ENCODE measurements at places on chromosomes 16 and 17. TPM values are rescaled to one million over a fixed set of nuclear protein-coding genes. Genes with fewer than 3 reads are reported as not detected.

DNA sequence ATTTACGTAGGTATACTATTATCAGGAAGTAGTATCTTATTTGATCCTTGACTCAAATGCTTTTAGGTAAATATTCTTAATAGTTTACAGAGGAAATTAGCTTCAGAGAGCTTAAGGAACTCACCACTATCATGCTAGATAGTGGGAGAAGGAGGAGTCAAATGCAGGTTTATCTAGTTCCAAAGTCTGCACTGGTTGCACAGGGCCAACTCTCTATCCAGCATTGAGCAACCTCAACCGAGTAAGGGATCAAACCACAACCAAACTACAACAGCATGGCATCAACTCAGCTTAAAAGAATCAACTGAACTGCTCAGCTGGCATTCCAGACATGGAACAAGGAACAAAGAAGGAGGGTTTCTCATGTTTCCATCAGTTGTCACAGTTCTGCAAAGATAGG, 306.0 kb downstream of the MAF start:
- H3K4me3 ChIP-seq, result no peak overlapping the region
- no peak for DNase-seq
- H3K36me3 ChIP-seq, result no peaks in the 10 kb centered on the region
- H3K4me1 ChIP-seq, result peaks cover 16% of the 10 kb centered on the region
- H3K27me3 ChIP-seq, result no peaks in the 10 kb centered on the region

DNA sequence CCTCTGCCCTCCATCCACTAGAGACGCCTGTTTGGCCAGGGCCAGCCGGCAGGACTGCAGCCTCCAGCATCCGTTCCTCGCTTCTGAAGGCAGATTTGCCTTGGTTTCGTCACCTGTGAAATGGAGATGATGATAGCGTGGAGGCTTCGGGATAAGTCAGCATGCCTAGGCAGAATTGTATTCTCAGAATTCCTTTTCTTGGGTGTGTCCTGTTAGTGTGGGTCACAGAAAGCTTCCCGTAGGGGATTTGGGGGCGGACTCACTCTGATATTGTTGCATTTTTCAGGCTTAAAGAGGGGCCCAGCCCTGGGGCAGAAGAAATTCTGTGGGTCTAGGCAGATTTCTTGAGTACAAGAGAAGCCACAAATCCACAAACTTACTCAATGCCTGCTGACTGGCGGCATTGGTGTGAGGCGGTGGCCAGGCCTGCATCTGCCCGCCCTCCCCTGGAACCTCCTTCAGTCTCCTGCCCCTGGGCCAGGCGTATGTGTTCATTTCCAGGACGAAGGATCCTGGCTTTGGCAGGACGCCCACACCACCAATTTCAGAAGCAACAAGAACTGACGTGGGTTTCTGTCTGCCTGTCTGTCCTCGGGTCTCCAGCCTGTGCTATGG, 17.6 kb downstream of the CCDC42 start:
- no peak for DNase-seq
- no peaks in the 10 kb centered on the region for H3K4me1 ChIP-seq
- peaks cover 4% of the 10 kb centered on the region for H3K27me3 ChIP-seq

GRCh38 chr16:87229230-87230188, 87.7 kb downstream of the C16orf95 start:
- H3K27me3 ChIP-seq, result peaks cover 2% of the 10 kb centered on the region
- no peak overlapping the region for H3K4me3 ChIP-seq
- H3K4me1 ChIP-seq, result no peaks in the 10 kb centered on the region
- no peak for DNase-seq

DNA sequence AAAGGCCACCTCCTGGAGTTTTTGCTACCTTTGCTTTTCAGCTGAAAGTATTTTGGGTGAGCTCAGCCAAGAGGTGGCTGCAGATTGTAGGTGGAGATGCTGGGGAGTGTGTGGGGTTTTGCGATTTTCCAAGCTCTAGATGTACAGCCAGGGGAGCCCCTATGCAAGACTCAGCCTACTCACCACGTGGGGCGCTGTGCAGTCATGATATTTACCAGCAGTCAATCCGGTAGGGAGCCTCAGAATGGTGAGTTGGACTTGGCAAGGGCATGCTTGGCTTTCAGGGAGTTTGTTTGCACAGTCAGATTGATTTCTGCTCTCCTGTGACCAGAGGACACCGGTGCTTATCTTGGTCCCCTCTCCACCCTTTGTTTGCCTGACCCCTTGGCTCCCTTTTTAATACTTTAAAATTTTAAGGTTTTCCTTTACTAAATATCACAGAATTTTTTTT, 175.3 kb downstream of the UTP18 start:
- no peak overlapping the region for H3K27ac ChIP-seq
- no peaks in the 10 kb centered on the region for H3K27me3 ChIP-seq

DNA sequence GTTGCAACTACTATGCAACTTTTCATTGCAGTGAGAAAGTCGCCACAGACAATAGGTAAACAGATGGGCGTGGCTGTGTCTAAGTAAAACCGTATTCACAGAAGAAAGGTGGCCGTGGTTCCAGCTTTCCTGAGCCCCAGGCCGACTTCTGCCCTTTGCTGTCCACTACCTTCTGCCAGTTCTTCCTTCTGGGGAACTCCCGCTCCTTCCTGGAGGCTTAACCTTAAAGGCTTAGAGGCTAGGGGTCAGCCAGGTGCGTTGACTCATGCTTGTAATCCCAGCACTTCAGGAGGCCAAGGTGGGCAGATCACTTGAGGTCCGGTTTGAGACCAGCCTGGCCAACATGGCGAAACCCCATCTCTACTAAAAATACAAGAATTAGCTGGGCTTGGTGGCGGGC, 2.1 kb upstream of the SEPTIN12 start:
- H3K27me3 ChIP-seq, result peaks cover 2% of the 10 kb centered on the region
- no peaks in the 10 kb centered on the region for H3K36me3 ChIP-seq
- DNase-seq, result no peak
- no peak overlapping the region for H3K4me3 ChIP-seq

DNA sequence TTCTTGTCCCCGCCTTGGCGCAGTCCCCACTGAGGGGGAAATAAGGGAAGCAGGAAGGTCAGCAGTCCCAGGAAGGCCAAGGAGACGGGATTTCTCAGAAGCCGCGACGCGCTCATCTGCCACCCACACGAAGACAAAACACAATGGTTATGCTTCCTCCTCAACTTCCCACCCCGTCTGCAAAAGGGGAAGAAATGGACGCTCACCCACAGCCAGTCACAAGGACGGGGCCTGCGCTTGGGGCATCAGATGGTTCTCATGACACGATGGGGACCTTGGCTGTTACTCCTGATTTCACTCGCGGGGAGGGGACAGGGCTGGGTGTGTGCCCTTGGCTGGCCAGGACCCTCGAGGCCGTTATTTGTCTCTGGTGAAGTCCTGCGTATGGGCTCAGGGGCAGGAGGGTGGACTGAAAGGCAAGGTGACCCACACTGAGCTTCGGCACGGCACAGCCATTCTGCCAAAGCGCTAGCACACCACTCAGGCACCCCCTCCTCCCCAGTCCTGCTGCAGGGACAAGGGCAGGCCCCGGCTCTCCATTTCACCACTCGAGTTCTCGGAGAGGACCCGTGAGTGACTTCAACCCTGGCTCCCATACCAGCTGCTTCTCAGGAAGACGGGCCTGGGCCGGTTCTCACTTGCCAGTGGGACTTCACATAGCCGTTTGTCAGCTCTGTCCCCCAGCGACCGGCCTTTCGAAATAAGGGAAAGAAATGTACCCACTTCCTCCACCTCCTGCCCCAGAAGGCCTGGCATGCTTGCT, 84.5 kb downstream of the ABR start:
- DNase-seq, result no peak
- no peak overlapping the region for H3K27ac ChIP-seq
- no peaks in the 10 kb centered on the region for H3K4me1 ChIP-seq
- H3K27me3 ChIP-seq, result peaks cover 6% of the 10 kb centered on the region

- no peak overlapping the region for H3K4me3 ChIP-seq
- no peaks in the 10 kb centered on the region for H3K36me3 ChIP-seq
- peaks cover 40% of the 10 kb centered on the region for H3K4me1 ChIP-seq
- H3K27ac ChIP-seq, result peak overlapping the region; percentile 87
- H3K27me3 ChIP-seq, result peaks cover 11% of the 10 kb centered on the region
Measured at GRCh38 chr17:17403899-17404576, 72.8 kb upstream of the MED9 start.

GPR139 gene
- not detected for total RNA-seq

CDH1 gene
- total RNA-seq, result 1.9 TPM

EPOP gene
- total RNA-seq, result 2.0 TPM

HOXB8 gene
- not detected for total RNA-seq

TNS4 gene
- not detected for total RNA-seq

KRTAP9-8 gene
- total RNA-seq, result not detected

KRT28 gene
- not detected for total RNA-seq

RNF157 gene
- 17.8 TPM for total RNA-seq

OTOP2 gene
- not detected for total RNA-seq

PRSS22 gene
- total RNA-seq, result not detected
